Right forelimb (tissue), 1 donor: ENCODE measurements at places on chromosomes 3 and 15.
A peak's percentile ranks its signal among the peaks of the same experiment; 100 is the strongest.

- peak; percentile 27 for DNase-seq
Observed at GRCh38 chr3:52213005-52213404, 12.4 kb downstream of the TLR9 start.

DNA sequence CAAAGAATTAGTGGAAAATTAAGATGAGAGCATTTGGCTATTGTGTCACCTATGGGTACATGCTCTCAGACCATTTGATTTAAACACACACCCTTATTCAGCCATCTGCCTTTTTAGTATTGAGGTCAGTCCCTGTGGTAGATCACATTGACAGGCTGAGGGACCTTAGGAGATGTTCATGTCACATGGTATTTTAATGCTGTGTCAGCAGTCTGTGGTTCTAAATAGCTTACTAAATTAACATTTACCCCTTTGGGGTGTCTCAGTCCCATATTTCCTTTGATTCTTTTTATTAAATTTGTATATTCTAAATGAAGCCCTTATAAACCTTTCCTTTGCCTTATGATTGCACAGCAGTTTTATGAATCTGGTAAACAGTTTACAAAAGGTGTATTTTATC, 2.3 kb downstream of the RBM5 start:
- no peak for DNase-seq

DNA sequence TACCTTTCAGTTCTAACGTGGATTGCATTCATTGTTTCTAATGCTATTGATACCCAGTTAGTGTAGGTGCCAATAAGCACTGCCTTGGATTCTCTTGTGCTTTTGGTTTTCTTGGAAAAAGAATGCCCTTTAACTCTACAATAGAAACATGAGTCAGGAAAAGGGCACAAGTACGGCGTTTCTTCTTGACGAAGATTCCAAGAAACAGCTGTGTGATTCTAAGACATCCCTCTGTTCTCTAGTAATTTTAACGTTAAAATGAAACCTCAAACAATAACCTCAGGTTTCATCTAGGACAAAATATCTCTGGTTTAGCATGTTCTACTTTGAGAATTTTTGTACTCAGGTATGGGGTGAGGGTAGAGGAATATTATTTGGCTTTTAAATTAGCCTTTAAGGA, 540.5 kb upstream of the ATP11B start:
- no peak for DNase-seq

DNA sequence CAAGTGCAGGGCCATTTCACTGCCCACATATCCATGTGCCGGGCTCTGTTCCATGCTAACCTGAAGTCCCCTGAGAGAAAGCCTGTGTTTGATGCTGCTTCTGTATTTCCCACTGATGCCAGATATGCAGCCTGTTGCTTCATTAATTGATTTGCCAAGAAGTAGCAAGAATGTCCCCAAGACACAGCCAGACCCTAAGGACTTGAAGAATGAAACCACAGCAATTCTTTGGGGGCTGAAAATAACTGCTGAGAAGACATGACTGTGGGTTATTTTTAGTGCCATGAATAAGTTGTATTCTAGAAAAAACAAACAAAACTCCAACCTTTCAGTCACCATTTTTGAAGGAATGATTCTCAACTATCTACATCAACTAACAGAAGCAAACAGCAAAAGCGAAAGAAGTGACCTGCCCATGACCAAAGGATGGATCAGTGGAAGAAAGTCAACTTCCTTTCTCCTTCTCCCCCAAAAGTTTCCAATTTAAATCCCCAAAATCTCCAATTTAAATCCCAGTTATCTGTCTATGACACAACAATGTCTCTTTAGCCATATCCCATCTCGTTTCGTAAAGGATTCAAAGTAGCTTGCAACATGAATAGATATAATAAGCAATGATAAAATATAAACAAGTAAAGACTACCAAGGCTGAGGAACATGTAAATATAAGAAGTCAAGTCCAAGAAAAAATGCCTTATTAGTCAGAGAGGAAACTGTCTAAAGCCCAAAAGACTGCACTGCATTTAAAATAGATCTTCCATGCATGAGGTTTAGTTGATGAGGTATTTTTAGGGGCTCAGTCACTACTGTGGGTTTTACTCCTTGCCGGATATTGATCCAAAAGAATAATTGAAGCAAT, 226.8 kb downstream of the DTWD1 start:
- DNase-seq, result no peak

GRCh38 chr15:40332113-40332781, 8.5 kb downstream of the CCDC9B start:
- no peak for DNase-seq

DNA sequence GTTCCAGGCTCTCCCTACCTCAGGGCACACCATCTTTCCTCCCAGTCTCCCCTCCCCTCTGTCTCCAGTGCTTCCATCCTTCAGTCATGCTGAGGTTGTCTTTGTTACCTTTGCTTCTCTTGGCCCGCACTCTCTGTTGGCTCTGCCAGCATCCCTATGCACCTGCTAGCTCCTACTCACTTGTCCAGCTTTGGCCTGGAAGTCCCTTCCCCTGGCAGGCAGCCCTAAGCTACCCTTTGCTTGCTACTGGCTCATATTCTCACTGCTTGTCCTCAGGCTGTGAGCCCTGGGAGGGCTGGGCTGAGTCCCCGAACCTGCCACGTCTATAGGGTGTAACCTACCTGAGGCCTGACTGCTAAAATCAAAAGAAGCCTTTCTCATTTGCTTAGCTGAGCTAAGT, 122.7 kb downstream of the PGPEP1L start:
- DNase-seq, result no peak

- DNase-seq, result peak; percentile 17
Observed at GRCh38 chr15:64930019-64930652, 18.4 kb downstream of the ANKDD1A start.

DNA sequence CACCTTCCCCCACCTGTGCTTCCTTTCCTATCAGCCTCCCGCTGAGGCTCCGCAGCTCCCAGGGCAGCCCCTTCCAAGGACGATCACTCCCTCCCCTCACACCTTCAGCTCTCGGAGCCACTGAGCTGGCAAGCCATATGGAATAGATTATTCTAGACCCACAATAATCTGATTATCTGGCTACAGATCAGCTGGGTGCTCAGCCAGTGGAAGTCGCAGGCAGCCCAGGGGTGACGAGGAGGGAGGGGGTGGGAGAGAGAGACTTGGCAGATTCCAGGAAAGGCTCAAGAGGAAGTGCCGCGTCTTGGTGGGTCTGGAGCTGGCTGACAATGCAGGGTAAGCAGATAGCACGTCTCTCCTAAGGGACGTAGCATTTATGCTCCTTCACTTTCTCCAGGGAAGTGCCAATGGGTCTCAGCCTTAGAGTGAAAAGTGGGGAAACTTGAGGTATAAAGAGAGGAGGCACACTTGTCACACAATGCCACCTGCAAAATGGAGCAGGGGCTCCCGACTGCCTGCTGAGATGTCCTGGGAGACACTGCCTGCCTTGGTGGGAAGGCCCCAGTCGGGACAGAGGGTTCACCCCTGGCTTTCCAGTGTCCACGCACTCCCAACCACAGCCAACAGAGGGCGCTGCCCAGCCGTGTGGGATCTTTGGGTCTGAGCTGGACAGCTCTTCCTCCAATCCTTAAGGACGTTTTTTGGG, 9.4 kb upstream of the MESP1 start:
- DNase-seq, result peak; percentile 87

DNA sequence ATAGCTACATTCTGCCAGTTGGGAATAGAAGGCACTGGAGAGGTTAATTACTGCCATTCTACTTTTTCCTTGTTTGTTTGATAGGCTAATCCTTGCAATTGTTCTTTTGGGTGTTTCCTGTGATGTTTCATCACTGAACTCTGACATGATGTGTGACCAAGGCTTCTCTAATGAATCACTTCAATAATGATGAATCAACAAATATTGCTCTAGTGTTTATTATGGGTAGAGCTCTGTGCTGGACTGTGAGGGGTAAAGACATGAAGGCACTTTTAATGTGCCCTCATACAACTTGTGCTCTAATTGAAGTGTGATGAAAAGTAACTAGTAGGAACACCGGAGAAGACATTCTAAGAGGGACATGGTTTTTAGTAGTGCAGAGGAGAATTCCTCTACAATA, 233.6 kb downstream of the WDR72 start:
- no peak for DNase-seq

GRCh38 chr3:66467996-66468735, 32.7 kb downstream of the LRIG1 start:
- DNase-seq, result no peak

DNA sequence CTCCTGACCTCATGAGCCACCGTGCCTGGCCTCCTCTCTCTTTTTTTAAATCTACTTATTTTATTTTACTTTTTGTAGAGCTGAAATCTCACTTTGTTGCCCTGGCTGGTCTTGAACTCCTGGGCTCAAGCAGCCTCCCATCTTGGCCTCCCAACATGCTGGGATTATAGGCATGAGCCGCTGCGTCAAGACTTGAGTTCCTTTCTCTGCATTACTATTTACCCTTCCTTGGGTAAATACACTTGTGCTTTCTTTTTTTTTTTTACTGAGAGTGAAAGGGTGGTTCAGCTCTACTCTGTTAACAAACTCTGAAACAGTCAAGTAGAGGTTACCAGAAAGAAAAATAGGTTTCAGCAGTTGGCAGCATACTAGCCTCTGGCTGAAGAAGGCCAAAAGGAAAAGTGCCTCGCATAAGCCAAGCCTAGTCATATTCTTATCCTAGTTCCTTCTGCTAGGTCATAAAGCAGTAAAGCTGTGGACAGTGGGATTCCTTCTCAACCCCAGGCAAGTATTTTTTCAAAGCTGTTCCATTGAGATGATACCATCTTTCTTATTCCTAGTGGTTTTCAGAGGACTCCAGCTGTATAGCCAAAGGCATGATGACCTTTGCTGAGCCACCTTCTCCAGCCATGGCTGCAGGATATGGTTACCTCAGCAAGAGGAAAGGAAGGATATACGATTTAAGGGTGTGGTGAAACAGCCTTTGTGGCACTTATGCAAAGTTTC, 135.1 kb downstream of the RBPMS2 start:
- DNase-seq, result no peak

- DNase-seq, result no peak
Observed at GRCh38 chr3:45947361-45947760, 4.1 kb downstream of the CXCR6 start.
